ENCODE measurements at places on chromosomes 7 and 10.
A peak's percentile ranks its signal among the peaks of the same experiment; 100 is the strongest.

- DNase-seq, result no peak
These were observed 233.1 kb upstream of the FERD3L start for GRCh38 chr7:19378345-19378714.

DNA sequence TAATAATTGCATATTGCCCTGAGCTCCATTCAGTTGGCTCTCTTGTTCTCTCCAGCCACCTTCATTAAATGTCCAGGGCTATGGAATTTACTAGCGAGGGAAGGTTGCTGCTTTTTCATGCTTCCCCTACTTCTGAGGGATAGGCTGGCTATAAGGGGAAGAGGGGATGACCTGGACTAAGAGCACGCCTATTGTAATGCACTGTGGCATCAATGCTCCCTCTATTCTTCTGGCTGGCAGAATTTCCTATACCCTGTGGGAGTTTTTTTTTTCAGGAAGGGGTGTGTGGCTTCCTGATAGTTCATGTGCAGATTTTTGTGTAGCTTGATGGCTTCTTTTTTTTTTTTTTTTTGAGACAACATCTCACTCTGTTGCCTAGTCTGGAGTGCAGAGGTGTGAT lies 155.8 kb downstream of the SND1 start:
- DNase-seq, result no peak

DNA sequence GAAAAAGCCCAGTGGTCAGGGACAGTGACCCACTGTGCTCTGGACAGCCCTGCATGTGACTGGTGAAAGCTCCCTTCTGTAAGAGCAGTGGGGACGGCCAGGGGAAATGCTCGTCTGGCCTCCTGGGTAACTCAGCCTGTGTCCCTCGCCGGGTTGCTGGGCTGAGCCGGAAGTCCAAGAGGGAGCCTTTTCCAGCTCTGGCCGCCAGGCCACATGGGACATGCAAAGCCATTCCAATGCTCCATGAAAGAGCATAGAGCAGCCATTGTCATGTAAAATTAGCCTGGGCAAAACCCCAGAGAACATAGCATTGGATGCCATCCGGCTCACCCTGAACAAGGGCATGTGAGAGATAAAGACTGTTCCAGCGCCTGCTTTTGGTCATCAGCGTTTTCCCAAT lies 64.9 kb upstream of the ADRB1 start:
- DNase-seq, result no peak

DNA sequence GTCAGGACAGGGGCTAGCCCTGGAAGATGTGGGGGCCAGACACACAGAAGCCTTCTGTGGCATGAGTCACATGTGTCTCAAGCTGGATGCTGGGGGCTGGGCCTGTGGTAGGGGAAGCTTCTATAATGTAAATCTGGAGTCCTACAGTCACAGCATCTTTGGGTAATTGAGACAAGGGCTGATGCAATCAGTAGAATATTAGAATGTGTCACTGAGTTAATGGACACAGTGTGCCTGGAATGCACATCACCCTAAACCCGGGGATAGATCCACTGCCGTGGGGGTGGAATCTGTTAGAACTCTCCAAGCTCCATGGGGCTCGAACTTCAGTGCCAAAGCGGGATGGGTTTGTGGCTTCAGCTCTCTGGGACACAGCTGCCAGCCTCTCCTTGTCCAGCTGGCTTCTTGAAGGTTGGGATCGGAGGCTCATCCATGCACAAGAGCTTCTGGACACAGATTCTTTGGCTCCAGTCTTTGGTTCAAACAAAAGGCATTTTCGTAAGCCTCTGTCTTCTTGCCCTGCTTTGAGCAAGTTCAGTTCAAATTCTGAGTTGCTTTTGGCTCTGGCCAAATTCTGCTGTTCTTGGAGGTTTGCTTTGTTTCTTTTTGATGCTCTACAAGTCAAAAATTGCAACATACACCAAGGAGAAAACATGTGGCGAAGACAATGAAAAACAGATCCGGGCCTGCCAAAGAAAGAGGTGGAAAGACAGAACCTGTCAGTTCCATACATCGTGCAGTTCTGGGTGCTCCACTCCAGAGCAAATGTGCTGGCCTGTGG lies 194.8 kb upstream of the ZNF32 start:
- no peak for DNase-seq

DNA sequence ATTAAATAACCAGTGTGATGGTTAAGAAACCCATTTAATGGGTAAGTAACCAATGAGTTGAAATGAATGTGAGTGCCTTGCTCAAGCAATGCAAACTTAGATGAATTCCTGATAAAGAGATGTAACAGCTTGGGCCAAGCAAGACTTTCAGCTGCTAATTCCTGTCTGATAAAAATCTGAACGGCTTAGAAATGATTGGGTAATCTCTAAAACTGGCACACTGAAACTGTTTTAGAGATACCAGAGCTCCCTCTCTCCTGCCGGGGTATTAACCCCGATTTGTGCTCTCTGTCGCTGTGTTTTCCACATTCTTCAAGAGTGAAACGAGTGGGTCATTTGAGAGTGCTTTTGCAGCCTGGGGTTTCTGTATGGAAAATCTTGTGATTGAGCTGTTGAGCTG lies 534.9 kb upstream of the GALNT17 start:
- no peak for DNase-seq

- DNase-seq, result no peak
These were observed 575.0 kb downstream of the XPNPEP1 start for GRCh38 chr10:109348324-109348723.

GRCh38 chr7:151993977-151994676 lies 31.3 kb upstream of the GALNT11 start:
- peak; percentile 9 for DNase-seq

DNA sequence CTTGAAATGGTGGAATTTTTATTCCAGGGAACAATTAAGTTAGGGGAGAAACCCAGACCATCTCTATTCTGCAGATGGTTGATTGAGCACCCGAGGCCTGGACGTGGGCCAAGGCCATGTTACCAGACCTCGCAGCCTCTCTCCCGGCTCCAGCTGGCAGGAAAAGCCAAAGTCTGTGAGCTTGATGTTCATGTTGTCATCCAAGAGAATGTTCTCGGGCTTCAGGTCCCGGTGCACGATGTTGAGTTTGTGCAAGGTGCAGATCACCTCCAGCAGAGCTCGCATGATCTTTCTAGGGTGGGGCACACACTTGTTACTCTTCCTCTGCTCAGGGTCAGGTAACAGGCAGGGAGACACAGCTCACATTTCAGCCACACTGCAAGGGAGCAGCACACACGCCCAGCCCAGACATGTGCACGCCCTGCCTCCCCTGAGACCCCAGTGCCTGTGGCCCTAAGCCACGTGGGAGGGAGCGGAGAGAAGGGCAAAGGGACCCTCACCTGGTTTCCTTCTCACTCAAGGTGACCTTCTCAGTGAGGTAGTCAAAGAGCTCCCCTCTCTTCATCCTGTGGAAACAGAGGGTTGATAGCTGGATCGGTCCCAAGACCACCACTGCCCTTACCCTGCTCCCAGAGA lies 9.5 kb downstream of the PHKG1 start:
- no peak for DNase-seq

DNA sequence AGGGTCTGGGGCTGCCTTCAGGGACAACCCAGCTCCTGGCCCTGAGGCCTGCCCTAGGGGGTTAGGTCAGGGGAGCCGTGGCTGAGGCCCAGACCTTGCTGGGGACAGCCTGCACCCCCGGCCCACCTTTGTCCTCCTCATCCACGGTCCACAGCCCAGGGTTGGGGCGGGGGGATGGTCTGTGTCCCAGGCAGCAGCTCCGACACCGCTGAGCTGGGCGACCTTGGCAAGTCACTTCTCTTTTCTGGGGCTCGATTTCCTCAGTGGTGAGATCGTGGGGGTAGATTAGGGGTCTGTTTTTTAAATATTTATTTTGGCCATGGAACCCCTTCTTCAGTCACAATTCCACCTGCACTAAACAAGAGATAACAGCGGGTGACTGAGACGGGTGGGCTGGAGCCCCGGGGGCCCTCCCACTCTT lies 30.9 kb downstream of the DNAJB12 start:
- no peak for DNase-seq

GRCh38 chr7:46664453-46664852 lies 743.4 kb upstream of the IGFBP3 start:
- DNase-seq, result no peak

GRCh38 chr7:155701972-155702544 lies 57.6 kb downstream of the RBM33 start:
- DNase-seq, result no peak

GRCh38 chr7:42234736-42235135 lies 2.3 kb downstream of the GLI3 start:
- DNase-seq, result no peak

DNA sequence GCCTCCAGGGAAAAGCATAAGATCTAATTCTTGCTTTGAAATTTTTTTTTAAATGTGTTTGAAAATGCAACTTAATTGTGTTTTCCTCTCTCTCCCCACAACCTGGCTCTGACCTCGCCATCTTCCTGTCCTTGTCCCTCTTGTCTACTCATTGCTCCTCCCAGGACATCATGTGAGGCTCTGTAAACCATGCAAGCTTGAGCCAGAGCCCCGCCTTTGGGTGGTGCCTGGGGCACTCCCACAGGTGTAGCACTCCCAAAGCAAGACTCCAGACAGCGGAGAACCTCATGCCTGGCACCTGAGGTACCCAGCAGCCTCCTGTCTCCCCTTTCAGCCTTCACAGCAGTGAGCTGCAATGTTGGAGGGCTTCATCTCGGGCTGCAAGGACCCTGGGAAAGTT lies 9.8 kb upstream of the CDHR1 start:
- DNase-seq, result no peak

GRCh38 chr7:3103614-3104398 lies 60.1 kb upstream of the CARD11 start:
- DNase-seq, result no peak

GRCh38 chr7:66732439-66732838 lies 8.1 kb upstream of the RABGEF1 start:
- DNase-seq, result no peak

- DNase-seq, result no peak
These were observed 4.0 kb downstream of the DYNC2I1 start for GRCh38 chr7:158860394-158860793.

DNA sequence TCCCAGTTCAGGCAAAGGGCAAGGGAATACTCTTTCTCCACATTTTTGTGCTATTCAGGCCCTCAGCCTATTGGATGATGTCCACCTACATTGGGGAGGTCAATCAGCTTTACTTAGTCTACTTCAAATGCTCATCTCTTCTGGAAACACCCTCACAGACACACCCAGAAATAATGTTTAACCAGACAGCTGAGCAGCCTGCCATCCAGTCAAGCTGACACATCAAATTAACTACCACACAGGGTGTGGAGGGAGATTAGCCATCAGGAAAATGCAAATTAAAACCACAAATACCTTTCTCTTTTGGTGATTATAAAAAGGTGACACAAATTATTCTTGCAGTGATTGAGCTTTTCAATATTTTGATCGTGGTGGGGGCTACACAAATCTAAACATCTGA lies 74.7 kb upstream of the FZD8 start:
- no peak for DNase-seq

DNA sequence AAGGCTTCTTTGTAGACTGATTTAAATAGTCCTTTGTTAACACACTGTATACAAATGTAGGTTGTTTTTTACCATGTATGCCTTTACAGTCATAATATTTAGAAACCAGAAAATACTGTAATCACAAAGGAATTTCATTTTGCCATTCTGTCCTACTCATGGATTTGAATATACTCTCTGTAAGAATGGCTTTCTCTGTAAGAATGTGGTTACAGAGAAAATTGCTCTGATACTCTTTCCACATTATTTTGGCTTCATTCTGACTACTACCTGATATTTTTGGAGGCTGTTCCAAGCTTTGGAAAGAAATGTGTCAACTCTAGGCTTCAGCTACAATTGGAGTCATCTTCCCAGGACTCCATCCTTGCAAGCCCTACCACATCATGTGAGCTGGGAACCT lies 23.5 kb downstream of the CH25H start:
- DNase-seq, result no peak

GRCh38 chr7:49060743-49061142 lies 136.4 kb downstream of the CDC14C start:
- no peak for DNase-seq

DNA sequence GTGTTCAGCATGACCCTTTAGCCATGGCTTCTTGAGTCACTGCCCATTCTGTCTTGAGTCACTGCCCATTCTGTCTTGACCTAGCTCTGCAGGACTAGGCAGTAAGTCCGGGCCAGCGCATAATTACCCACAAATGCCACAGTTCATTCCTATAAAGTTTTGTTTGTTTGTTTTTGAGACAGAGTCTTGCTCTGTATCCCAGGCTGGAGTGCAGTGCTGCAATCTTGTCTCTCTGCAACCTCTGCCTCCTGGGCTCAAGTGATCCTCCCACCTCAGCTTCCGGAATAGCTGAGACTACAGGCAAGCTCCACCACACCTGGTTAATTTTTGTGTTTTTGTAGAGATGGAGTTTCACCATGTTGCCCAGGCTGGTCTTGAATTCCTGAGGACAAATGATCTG lies 32.7 kb upstream of the TARP start:
- DNase-seq, result no peak

DNA sequence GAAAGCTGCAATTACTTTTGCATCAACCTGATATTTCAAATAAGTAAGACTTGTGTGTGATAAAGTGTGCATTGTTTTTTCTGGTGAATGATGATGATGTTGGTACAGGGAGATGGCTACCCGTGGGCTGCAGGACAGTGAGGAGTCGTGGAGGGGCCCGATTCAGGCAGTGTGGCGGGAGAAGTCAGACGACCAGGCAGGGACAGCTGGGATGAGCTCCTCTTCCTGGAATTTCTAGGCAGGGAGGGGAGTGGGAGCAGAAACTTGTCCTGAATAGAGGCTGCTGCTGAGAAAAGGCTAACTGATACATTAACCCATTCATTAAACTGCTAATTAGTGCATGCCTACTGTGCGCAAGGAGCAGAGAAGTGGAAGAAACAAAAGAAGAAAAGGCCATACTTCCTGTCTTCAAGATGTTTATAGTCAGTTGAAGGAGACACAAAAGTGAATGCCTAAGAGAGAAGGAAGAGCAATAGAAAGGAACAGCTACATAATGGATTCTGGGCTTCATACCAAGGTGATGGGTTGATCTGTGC lies 9.3 kb upstream of the GATAD1 start:
- no peak for DNase-seq

- DNase-seq, result no peak
These were observed 314.3 kb upstream of the ZMIZ1 start for GRCh38 chr10:78754269-78755062.

DNA sequence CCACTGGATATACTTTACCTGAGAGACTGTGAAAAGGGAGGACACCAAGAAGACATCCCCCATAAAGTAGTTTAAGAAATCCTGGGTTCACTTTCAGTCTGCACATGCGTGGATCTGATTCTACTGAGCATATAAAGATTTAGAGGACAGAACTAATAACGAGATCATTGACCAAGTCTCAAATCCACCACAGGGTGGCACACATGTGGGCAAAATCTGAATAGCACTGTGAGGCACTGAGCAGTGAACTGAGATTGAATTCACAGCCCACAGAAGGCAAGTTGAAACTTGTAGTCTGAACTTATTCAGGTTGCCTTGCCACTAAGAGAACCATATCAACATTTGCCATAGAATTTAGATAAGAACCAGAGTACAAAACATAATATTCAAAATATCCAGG lies 818.6 kb downstream of the GRID1 start:
- peak; percentile 31 for DNase-seq

DNA sequence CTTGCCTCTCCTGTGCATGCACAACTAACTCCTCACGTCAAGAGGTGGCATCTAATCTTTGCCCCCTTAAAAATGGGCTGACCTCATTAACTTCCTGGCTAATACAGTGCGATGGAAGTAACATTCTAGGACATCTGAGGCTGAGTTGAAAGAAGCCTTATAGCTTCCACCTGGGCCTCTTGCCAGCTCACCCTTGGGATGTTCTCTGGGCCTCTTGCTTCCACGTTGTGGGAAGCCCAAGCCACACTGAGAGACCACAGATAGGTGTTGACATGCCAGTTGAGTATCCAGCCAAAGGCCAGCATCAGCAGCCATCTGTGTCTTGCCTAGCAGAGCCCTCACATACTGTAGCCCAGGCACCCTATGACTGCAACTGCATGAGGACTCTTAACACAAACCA lies 60.8 kb upstream of the GDF10 start:
- no peak for DNase-seq
